Activated CD8-positive, alpha-beta T cell treated with anti-CD3 and anti-CD28 coated beads for 36 hours (primary cell): ENCODE measurements at places on chromosomes 1 and 21. TPM values are rescaled to one million over a fixed set of nuclear protein-coding genes. Genes with fewer than 3 reads are reported as not detected.

- DNase-seq, result no peak
These were observed 131.4 kb upstream of the USP24 start for GRCh38 chr1:55346586-55346985.

GRCh38 chr21:38429011-38429410, 69.3 kb downstream of the ERG start:
- no peak for DNase-seq

GRCh38 chr1:54204199-54204598, 4.2 kb downstream of the MRPL37 start:
- DNase-seq, result no peak

The LCE1D gene
- total RNA-seq, result not detected
